ENCODE measurements at places on chromosomes 12 and 14. TPM values are rescaled to one million over a fixed set of nuclear protein-coding genes. Genes with fewer than 3 reads are reported as not detected.

VRTN gene
- not detected for total RNA-seq

NTF3 gene
- 2.3 TPM for total RNA-seq

BDKRB2 gene
- total RNA-seq = 0.16 TPM

NPFF gene
- not detected for total RNA-seq

GDF3 gene
- not detected for total RNA-seq

DYRK2 gene
- total RNA-seq = 140 TPM

RPGRIP1 gene
- 0.16 TPM for total RNA-seq

GRCh38 chr14:102973706-102974285 lies 51.3 kb downstream of the AMN start:
- no peak for DNase-seq

- no peak for DNase-seq
Measured at GRCh38 chr14:29842228-29842627, 85.4 kb downstream of the PRKD1 start.

DNA sequence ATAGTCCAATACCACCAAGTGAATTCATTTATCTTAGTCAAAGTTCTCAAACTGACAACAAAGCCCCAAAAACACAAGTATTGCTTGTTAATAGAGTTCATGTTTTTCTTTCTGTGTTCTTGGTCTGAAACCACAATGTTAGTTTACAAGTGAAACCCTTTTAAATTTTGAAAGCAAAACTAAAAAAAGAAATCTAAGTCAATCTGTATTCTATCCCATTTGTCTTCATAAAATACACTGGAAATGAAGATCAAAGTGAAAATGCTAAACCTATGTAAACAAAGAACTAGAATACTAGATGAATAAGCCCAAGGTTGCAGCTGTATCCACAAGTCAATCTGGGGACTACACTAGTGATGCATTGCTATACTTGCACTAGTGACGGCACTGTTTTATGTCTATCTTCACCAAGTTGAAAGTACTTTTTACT lies 10.4 kb downstream of the MAP4K5 start:
- DNase-seq = no peak

GRCh38 chr14:21072031-21072473 lies 1.9 kb downstream of the ARHGEF40 start:
- no peak for DNase-seq

DNA sequence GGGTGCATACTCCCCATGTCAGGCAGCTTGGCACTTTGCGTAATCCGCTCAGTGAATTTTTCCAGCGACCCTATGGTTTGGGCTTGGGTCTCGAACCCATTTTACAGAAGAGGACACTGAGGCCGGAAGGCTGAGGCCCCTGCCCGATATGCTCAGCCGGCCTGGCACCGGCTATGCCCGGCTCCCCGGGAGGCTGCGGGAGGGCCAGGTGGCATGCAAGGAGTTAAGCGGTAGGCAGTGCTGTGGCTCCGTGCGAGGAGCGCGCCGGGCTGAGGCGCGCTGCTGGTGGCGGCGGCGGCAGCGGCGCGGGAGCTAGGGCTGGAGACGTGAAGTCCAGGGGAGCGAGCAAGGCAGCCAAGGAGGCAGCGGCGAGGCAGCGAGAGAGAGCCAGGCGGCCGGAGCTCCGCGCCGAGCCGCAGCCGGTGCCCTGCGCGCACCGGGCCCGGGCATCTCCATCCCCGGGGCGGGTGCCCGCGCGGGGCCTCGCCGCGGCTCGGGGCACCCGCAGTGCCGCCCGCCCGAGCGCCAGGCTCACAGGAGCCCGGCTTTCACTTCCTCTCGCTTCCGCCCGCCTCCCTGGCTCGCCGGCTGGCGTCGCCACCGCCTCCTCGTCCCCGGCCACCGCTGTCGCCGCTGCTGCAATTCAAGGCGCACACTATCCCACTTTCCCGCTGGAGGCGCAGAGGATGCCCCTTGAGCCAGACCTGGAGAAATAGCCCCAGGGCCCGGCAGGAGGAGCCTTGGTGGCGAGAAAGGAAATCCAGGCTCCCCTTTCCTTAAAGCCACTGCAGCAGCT lies at the start of gene WSCD2:
Gene WSCD2 (plus strand): TSS at position 272 of the 796 bp plus-strand sequence. CDS start 66,545 bp downstream, outside the sequence.
- peak; percentile 67 for DNase-seq

DNA sequence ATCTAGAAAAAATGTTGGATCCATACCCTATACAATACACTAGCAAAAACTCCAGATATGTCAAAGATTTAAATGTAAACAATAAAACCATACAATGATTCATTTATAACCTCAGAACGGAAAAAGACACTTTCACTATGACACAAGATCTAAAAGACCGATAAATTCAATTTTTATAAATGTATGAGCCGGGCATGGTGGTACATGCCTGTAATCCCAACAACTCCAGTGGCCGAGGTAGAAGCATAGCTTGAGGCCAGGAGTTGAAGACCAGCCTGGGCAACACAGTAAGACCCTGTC lies 2.5 kb upstream of the SOS2 start:
- DNase-seq = no peak

- DNase-seq = no peak
Measured at GRCh38 chr14:101121508-101122139, 218.1 kb upstream of the RTL1 start.

DNA sequence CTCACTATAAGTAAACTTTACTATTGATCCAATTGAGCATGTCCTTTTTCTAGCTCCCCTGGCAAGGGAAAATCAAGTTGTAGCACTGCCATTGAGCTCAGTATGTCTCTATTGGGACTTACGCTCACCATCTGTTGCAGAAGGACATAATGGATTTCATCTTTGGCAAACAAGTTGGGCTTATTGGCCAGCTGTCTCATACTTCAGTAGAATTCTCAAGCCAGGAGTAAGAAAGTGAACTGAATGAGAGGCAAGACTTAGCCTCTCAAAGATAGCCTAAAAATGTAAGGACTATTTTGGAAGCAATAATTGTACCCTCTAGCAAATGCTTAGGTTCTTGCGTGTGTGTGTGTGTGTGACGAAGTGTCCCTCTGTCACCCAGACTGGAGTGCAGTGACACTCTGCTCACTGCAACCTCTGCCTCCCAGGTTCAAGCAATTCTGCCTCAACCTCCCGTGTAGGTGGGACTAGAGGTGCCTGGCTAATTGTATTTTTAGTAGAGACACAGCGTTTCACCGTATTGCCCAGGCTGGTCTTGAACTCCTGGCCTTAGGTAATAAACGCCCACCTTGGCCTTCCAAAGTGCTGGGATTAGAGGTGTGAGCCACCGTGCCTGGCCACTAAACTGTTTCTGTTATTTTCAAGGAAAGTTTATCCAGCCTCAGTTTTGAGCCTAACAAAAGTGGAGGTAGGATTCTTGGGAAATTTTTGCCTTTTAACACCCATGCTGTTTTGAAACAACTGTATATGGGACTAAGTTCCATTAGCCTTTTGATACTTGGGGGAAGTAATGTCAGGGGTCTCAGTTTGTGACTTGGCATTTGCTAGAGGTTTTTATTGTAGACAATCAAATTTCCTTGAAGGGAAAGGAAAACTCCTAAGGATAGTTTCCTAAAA lies 7.0 kb downstream of the HNRNPA1 start:
- DNase-seq = no peak

DNA sequence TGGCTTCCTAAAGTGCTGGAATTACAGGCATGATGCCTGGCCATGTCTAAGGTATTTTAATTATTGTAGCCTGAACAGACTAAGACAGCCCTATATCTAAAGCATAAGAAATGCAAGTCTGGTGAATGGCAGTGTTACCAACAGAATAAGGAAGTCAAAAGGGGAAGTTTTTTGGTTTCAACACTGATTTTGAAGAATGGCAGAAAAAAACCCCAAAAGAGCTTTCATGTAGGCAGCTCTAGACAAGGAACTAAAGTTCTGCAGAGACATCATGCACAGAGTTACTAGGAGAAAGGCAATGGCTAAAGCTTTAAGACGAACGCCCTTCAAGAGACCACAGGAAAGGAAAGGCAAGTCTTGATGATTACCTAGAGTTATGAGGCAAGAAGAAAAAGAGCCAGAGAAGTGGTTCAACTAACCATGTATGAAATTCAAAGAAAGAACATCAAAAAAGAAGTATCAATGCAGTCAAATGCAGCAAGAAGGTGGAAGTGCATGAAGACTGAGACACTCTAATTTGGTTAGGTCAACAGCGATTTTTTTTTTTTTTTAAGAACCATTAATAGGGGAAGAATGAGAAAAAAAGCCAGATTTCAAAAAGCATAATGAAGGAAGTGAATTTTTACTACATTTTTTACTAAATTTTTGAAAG lies 50.8 kb downstream of the RPS6KA5 start:
- DNase-seq = no peak

DNA sequence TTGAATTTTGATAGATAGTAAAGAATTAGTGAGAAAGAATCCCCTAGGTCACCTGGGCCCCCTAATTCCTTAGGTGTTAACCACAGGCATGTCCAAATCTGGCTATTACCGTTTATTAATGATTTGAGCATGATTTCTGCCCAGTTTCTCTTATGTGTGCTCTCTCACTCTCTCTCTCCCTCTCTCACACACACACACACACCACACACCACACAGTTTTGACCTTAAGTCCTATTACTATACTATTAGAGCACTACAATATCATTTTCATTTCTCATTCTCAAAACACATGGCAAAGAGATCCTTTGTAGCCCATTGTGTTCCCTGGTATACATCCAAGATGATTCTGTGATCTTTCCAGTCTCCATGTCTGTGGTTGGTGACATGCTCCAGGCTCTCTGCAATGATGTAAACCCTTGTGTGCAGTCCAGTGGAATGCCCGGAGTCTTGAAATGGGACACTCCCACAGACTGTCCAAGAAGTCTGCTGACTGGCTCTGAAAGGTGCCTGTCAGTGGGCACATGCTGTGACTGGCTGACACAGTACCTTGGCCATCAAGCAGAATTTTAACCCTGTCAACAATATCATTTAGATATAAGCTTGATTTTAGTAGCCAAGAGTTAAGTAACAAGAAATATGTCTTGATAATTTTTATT lies 96.2 kb downstream of the FIGNL2 start:
- DNase-seq = peak; percentile 66

GRCh38 chr14:60090864-60091519 lies 731 bp upstream of the PCNX4 start:
- no peak for DNase-seq

GRCh38 chr14:40697231-40697630 lies 909.4 kb upstream of the LRFN5 start:
- DNase-seq = no peak

DNA sequence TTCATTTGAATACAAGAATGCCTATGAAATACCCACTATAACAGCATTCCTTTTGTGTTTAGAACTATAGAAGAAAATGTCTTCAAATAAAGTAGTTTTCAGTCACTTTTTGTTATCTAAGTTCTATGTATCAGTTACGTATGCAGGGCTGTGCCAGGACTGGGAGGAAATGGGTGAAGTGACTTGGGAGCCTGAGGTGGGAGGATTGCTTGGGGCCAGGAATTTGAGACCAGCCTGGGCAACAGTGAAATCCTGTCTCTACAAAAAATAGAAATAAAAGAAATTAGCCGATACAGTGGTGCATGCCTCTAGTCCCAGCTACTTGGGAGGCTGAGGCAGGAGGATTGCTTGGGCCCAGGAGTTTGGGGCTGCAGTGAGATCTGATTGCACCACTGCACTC lies 22.9 kb upstream of the MANSC4 start:
- DNase-seq = no peak

DNA sequence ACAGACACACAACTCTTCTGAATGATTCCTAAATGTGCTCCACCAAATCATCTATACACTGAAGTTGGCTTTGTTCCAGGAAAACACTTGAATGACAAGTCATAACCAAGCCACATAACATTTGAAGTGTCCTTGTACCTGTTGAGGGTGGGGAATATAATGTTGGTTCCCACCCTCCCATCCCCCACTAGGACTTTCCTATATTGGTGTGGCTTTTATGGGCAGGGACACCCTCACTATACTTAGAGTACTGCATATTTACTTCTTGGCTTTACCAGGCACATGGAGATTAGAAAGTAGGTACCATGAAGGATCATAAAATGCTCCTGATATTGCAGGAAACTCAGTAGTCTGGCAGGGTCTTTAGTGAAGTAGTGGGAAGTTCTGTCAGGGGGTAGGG lies 9.7 kb upstream of the BHLHE41 start:
- no peak for DNase-seq

GRCh38 chr12:10395390-10395998 lies 5.7 kb upstream of the KLRK1 start:
- DNase-seq = no peak

DNA sequence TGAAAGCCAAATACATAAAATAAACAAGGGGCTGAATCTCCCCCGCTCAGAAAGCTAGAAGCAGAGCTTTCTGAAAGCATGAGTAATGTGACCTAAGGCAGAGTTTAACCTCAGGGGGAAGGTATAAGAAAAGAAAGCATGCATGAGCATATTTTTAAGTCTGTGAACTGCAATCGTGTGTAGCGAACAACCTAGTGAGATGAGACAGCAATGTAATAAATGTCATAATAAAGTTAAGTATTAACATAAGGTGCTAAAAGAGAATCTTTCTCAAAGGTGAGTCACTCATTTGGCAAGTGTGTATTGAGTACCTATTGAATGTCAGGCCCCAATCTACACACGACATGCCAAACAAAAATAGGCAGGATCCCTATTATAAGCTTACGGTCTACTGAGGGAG lies 14.2 kb upstream of the WDR20 start:
- no peak for DNase-seq

GRCh38 chr12:48996794-48997718 lies 2.1 kb downstream of the DDN start:
- peak; percentile 76 for DNase-seq

- DNase-seq = no peak
Measured at GRCh38 chr14:94966344-94966743, 191.0 kb downstream of the DICER1 start.

- peak; percentile 7 for DNase-seq
Measured at GRCh38 chr14:29035134-29035533, 268.5 kb downstream of the FOXG1 start.

DNA sequence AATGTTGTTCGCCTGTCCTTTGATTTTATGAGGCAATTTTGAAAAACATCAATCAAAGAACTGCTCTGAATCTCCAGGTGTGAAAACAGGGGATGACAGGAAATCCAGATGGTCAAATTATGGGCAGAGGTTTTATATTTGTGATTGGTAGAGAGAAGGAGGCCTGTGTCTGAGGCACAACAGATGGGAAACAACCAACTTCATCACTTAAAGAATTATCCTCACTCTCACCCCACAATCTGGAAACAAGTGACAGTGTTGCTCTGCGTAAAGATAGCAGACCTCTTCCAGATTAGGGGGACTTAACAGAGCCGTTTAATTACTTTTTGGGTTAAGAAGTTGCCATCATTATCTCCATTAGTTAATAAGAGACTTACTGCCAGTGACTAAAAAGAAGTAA lies 64.1 kb upstream of the EGLN3 start:
- DNase-seq = no peak

GRCh38 chr12:55828357-55828756 lies 1.0 kb downstream of the DNAJC14 start:
- no peak for DNase-seq

DNA sequence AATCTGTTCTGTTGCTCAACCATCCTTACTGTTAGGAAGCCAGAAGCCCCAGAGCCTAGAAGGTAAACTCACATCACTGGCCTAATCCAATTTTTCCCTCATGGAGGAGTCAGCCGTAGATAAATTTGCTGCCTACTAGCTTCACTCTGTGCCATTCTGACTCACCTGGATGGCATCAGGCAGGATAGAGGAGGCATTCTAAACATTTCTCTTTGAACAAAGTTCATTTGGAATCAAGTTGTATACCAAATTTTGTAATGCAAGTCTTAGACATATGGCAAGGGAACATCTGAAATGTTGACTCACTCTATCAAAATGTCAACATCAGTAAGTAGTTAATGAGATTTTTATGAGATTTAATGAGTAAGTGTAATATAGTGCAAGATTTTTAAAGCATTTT lies 13.6 kb upstream of the TBC1D30 start:
- DNase-seq = no peak

- DNase-seq = no peak
Measured at GRCh38 chr12:66768293-66768692, 89.4 kb upstream of the GRIP1 start.
